GM19239 (cell line): ENCODE measurements at places on chromosomes 7 and 10.

DNA sequence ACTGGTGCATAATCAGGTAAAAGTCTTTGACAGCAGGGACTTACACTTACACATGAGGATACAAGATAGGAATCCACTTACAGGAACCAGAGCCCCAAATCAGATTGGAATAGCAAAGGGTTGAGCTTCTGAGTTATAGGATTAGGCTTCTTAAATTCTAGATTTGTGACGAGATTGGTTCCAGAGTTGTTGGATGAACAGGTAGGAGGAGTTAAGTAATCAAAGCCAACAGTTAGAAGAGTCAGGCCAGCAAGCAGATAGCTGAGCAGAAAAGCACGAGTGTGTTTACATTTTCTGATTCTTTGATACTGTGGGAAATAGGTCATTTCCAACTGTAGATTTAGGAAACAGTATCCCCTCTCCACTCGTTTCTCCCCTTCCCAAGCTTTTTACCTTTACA is 167.0 kb downstream of the MDFIC start:
- no peak for DNase-seq

DNA sequence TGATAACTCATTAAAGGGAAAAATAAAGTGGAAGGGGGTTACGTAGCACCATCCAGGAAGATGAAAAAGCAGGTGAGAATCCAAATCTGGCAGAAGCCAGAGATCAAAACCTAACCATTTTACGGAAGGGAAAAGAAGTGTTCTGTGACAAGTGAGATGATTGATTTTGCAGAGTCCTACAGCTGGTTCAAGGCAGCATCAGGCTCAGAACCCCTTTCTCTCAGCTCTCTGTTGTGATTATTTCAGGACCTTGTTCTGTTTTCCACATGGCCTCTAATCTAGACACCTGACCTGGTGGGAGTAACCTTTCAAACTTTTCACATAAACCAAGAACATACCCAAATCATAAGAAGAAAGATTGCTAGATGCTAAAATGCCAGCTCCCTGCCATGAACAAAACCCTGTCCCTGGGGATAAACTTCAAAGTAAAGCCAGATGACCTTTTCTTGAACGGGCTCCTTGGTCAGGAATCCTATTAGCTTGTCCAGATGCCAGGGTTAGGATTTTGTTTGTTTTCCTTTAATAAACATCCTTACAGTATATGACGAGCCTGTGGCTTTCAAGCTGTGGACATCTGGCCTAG is 5.9 kb downstream of the DUSP5 start:
- no peak for DNase-seq

GRCh38 chr7:129014501-129015101 is 40.3 kb downstream of the TNPO3 start:
- DNase-seq: no peak

- no peak for DNase-seq
Measured at GRCh38 chr7:104252409-104253134, 44.8 kb upstream of the ORC5 start.

- DNase-seq: no peak
Measured at GRCh38 chr7:151923097-151923876, 33.0 kb upstream of the GALNTL5 start.

DNA sequence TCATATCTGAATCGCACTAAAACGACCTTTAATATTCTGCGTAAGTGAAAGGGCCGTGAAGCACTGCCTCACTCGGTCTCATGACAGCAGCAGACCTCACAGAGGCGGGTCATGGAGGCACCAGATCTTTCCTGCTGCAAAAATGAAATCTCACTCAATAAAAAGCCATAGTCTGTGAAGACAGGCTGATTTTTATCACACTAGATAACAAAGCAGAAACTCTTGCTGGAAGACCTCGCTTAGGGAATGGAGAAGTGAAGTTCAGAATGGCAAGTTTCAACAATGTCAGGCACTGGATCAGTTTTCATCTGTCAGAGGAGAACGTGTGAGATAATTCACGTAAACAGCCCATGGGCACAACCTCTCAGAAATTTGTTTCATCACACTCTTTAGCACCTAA is 8.0 kb downstream of the SEPHS1 start:
- DNase-seq: no peak

- DNase-seq: no peak
Measured at GRCh38 chr7:101605611-101606497, 23.2 kb downstream of the MYL10 start.

GRCh38 chr10:44070282-44070681 is 314.6 kb downstream of the CXCL12 start:
- no peak for DNase-seq

DNA sequence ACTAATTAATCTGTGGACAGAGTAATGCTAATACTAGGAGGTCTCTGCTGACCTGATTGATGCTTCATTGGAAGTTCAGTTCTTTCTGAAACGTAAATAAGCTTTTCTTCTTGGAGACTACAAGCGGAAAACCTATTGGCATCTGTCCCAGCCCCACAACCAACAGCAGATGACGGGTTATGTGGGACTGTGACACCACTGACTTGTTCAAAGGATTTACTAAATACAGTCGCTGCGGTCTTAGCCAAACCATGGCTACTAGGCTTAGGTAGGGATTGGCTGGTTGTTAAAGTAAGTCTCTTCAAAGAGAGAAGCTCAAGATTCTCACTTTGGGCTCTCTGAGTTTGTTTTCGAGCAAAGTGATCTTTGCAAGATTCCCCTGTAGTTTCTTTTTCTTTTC is 68.3 kb downstream of the HYCC1 start:
- DNase-seq: no peak

GRCh38 chr10:117757086-117757720 is 214.7 kb downstream of the EMX2 start:
- DNase-seq: no peak

DNA sequence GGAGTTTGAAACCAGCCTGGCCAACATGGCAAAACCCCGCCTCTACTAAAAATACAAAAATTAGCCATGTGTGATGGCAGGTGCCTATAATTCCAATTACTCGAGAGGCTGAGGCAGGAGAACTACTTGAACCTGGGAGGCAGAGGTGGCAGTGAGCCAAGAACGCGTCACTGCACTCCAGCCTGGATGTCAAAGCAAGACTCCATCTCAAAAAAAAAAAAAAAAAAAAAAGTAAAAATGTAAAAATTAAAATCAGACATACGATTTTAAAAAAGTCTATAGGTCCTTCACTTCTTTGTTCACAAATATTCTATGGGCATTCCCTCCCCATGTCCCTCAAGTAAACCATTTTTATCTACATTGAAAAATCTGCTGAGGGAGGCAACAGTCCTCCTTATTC is 34.9 kb upstream of the TLL2 start:
- no peak for DNase-seq

DNA sequence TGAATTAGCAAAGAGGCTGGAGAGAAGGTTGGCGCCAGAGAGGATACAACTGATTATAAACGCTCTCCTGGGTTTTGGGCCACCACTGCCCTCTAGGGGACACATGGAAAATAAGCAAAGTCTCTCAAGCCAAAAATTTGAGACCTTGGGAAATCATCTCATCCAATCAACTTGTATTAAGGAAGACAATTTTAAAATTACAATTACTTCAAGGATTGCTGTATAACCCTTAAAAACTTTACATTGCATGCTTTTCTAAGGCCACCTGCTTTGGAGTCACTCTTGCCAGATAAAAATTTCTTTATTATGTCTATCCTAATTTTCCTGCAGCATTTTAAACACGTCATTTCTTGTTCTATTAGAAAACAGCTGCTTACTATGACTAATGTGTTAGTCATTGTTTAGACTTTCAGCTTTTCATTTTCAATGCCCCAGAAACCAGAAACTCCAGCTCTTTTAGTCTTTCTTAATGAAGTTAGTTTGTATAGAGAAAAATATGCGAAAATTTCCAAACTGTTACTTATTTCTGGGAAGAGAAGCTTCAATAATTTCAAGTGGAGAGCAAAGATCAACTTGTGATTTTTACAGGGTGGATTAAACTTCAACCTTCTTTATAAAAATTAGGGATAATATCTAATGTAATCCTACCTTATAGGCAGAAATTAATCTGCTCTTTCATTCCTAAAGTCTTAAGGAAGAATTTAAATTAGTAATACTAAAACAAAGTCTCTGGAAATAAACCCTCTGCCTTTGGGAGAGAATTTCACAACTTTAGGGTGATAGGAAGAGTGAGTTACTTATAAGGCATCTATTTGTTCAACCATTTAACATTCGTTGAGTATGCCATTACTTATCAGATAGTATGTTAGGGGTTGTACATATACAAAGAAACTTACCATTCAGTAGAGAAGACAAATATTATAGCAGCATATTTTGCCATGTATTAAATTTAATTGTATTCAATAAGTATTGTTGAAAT is 20.6 kb upstream of the RHOBTB1 start:
- no peak for DNase-seq

DNA sequence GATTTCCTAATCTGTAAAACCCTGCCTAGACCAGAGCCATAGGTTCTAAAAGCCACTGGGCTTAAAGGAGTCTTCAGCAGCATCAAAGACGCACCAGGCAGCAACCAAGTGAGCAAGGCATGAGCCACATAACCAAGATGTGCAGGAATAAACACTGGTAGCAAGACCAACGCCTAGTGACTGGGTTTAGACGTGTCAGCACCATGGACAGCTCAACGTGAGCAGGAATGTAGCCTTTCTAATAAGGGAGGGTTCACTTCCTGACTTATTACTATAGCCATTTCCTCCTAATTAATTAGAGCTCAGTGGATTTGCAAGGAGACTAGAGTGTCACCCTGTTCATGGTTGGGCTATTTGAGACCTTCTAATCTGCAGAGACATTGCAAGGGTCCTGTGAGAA is 223.7 kb downstream of the LHFPL3 start:
- peak; percentile 12 for DNase-seq

- no peak for DNase-seq
Measured at GRCh38 chr7:126213876-126214275, 1038.9 kb downstream of the GRM8 start.

GRCh38 chr7:151232091-151232916 is at the start of gene CHPF2:
CHPF2 (plus strand) TSS chr7:151232483; CDS start chr7:151234012, 1,529 bp downstream.
- peak; percentile 96 for DNase-seq

GRCh38 chr7:143484119-143484518 is 6.4 kb downstream of the TAS2R41 start:
- DNase-seq: no peak

GRCh38 chr10:75294031-75294437 is 58.3 kb upstream of the COMTD1 start:
- no peak for DNase-seq

DNA sequence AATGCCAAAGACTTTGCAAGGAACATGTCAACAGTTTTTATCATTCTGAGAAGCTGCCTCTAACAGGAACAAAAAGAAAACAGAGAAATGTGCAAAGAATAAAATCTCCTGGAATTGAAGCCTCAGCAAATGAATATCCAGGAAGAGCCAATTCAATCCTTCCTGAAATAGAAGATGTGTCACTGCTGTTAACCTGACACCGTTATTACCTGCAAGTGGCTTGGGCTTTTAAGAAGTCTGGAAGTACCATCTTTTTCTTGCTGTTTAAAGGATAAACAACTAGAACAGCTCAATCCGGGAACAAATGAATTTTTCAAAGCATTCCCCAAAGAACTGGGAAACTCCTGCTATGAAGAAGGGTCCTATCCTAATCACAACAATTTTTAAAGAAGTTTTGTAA is 434.8 kb downstream of the KCNMA1 start:
- no peak for DNase-seq

GRCh38 chr7:134056816-134057215 is 70.3 kb upstream of the LRGUK start:
- DNase-seq: no peak

- no peak for DNase-seq
Measured at GRCh38 chr7:116517626-116518025, 7.2 kb upstream of the CAV1 start.

GRCh38 chr10:14656052-14656730 is 118.5 kb downstream of the FAM107B start:
- no peak for DNase-seq

DNA sequence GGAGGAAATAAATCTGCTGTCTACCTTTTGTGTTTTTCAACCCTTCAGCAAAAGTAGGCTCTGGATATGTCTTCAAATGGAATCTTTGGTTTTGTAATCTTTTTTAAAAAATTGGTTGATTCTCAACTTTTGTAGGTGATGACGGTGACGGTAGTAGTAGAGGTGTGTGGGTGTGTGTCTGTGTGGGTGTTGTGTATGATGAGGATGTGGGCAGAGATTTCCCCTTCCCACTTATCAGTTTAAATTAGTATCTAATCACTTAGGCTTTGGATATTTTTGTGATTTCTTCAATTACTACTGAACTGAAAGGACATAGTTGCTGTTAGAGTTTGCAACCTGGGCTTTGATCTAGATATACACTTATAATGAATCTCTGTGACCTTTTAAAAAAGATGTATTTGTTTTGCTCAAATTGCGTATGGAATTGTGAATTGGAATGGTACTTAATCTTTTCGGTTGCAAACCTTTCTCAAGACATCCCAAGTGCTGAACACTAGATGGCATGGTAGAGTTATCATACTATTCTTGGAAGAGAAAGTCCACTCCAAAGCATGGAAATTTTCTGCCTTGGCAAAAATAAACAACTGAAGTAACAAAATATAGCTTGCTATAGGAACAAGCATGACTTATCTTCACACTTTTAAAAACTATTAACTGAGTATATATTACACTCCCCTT is 51.9 kb upstream of the A1CF start:
- no peak for DNase-seq

GRCh38 chr10:28949005-28950004 is 272.0 kb downstream of the BAMBI start:
- DNase-seq: peak; percentile 26

DNA sequence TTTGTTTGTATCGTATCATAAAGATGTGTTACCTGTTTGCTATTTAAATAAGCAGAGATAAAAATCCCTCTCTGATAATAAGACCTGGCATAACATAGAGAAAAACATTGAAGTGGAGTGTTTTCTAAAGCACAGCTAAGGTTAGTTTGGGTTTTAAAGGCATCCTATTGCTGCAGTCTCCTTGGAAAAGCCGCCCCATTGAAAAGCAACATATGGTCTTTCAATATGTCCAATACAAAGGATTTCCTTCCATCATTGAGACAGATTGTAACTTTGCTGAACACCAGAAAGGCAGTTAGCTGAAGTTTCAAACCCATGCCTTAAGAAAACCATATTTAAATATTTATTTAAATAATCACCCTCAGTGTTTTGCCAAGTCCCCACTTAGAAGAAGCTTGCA is 898.5 kb upstream of the KCND2 start:
- DNase-seq: no peak

DNA sequence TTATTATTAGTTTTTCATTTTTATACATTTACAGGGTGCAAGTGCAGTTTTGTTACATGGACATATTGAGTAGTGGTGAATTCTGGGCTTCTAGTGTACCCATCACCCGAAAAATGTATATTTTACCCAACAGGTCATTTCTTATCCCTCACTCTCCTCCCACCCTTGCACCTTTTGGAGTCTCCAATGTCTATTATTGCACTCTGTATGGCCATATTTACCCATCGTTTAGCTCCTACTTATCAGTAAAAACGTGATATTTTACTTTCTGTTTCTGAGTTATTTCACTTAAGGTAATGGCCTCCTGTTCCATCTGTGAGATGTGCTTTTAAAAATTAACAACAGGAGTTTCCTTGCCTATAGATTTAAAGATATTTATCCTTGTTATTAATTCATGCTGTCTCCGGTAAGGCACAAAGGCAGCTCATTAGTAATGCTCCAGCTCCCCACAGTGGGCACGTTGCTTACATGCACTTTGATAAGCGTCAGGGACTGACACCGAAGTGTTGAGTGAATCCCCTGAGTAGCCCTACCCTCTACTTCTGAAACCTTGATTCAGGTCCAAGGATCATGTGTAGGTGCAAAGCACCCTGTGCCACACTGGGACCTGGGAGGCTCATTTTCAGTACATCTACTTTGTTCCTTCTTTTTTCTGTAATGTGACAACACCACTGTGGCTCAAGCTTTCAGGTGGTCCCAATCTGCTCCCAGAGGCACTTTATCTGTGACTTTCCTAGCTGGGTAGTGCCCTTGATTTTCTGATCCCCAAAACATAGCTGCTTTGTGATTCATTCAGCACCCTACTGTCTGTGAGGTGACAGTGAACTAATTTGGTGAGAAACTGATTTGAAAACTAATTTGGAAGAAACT is 27.3 kb downstream of the HYAL4 start:
- DNase-seq: peak; percentile 4
